PC-3 (cell line): ENCODE measurements at places on chromosomes 1 and 21.

GRCh38 chr1:223338811-223339746, 24.9 kb downstream of the SUSD4 start:
- no peak for DNase-seq

DNA sequence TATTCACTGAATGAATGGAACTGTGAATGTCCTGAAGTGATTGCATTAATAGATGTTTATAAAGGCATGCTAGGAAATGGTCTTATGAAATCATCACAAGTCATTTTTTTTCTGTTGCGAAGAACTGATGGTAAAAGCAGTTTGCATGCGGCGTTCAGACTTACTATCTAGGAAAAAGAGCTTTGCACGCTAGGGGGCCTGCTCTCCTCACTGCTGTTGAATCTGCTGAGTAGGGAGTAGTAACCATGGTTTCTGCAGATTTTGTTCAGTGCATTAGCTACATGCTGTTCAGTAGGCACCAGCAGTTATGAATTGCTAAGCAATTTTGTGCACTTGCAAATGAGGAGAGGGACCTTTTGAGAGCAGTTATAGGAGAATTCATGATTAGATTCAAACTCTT, 57.9 kb downstream of the CENPF start:
- peak; percentile 31 for DNase-seq

DNA sequence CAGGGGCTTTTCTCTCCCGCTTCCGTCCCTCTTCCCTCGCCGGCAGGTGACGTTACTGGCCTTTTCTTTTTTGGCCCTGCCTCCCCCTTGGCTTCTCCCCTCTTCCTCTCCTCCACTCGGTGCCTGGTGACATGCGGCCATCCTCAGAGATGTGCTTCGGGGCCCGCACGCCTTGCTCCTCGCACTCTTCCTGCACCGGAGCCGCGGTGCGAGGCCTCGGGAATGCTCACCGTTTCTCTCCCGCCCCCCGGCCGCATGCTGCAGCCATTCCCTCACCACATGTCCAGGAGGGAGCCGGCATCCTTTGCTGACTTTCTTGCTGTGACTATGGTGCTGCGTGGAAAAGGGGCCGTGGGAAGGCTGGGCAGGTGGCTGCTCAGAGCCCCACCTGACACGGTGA, 39.3 kb downstream of the PDE9A start:
- no peak for DNase-seq

DNA sequence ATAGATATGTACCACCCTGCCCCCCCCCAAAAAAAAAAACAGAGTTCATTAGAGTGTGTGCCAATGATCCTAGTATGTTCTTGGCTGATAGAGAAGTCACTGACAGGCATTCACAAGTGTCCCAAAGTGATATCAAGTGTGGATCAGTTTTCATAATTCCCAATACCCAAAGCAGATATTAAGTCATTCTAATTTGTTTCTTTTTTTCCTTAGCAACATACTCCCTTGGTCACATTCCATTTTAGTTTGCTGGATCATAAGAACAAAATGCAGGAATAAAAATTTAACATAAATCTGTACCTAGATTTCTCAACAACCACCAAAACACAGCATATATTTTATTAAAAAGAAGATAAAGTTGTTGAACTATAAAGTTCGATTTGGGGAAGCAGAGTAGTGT, 129.8 kb upstream of the PALMD start:
- no peak for DNase-seq

GRCh38 chr1:67429528-67430357, 459 bp downstream of the SERBP1 start:
- peak; percentile 27 for DNase-seq

GRCh38 chr1:246888522-246888921, 43.2 kb downstream of the AHCTF1 start:
- DNase-seq = no peak

- DNase-seq = no peak
Observed at GRCh38 chr21:26404288-26404687, 168.8 kb downstream of the CYYR1 start.

DNA sequence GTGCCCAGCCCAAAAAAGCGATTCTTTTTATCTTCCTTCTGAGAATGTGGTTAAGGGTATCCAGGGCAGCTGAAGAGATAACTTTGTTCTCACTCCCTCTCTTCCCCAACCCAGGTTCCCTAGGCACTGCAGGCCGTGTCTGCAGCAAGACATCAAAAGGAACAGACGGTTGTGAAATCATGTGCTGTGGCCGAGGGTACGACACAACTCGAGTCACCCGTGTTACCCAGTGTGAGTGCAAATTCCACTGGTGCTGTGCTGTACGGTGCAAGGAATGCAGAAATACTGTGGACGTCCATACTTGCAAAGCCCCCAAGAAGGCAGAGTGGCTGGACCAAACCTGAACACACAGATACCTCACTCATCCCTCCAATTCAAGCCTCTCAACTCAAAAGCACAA, 11.4 kb downstream of the WNT2B start:
- DNase-seq = no peak
